ENCODE measurements at places on chromosomes 11 and 22. TPM values are rescaled to one million over a fixed set of nuclear protein-coding genes. Genes with fewer than 3 reads are reported as not detected.

DNA sequence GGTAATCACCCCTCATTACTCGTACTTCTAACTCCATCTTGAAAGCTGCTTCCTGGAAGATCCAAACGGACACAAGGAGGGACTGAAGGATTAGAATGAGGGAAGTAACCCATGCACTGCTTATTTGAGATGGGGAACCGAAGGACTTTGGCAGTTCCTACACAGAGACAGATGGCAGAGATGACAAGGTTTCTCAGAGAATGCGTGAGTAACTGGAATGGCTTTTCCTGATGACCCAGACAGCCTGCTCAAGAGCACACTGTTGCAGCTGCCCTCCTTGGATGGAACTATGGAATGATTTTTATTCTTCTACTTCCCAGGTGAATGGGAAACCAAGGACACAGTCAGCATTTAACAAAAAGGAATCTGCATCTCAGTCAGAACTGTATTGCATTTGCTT is 7.3 kb downstream of the KCNJ11 start:
- DNase-seq: no peak

The TRIM64 gene
- not detected for total RNA-seq

The SCUBE1 gene
- 0.24 TPM for total RNA-seq

GRCh38 chr11:70727899-70728620 is 329.7 kb downstream of the CTTN start:
- DNase-seq: peak; percentile 6

DNA sequence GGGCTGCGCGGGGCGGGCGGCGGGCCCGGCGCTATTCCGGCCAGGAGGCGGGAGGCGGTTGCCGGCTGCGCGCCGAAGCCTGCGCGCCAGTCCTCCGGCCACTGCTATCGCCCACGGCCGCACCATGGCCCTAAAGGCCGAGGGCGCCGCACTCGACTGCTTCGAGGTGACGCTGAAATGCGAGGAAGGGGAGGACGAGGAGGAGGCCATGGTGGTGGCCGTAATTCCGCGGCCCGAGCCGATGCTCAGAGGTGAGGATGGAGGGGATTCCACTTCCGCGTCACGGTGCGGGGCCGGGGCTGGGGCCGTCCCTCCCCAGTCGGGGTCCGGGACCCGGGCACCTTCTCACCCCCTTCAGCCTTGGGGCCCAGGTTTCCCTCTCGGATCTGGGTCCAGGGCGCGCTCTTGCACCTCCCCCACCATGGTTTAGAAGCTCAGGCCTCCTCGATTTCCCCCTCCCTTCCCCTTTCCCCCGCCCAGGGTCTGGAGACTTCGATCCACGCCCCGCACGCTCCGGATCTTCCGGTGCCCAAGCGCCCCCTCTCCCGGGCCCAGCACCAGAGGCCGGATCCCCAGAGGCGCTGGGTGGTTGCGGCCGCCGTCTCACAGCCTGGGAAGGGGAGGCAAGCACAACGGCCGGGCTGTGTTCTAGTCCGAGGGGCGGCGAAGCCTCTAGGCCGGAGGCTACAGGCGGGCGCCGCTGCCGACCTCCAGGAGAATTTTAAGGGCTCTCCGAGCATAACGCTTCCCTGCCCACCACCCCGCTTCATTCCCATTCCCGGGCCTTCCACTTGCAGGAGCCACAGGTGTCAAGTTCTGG is 517 bp downstream of the SPINDOC start:
- DNase-seq: peak; percentile 74

The ELF5 gene
- total RNA-seq: not detected

DNA sequence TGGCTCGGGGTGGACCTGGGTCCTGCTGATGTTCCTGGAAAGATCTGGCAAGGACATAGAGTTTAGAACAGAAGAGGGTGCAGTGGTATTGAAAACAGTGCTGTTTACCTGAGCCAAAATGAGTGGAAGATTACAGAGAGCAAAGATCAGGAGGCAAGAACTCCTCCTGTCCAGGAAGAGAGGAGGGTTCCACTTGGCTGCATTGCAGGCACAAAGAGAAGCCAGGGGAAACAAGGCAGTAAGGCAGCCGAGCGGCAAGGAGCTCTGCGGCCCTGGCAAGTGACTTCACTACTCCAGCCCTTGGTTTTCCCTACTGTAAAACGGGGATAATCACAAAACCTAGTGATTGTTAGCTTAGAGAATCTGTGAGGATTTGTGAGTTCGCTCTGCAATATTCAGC is 3.7 kb upstream of the PACSIN2 start:
- no peak for DNase-seq

DNA sequence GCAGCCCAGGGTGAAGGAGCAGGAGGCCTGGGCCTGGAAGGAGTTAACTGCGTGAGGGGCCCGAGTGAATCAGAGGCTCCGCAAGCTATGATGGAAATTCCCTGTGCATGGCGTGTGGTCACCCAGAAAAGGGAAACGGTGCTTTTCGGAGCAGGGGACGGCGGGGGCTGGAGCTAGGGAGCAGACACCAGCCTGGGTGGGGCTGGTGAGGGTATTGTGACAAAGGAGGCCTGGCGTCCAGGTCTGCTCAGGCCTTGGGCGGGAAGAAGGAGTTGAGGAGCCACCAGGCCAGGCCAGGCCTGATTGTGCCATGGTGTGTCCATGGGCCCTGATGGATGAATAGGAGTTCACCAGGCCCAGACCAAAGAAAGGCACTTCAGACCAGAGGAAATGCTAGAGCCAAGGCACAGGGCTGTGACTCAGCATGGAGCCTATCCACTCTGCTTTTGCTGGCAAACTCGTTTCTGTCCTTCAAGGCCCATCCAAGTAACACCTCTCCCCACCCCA is 12.8 kb upstream of the SPI1 start:
- DNase-seq: peak; percentile 76

- DNase-seq: no peak
These were observed 32.2 kb upstream of the LYVE1 start for GRCh38 chr11:10600570-10601248.

- DNase-seq: no peak
These were observed 800.9 kb upstream of the CHORDC1 start for GRCh38 chr11:91023731-91024130.

DNA sequence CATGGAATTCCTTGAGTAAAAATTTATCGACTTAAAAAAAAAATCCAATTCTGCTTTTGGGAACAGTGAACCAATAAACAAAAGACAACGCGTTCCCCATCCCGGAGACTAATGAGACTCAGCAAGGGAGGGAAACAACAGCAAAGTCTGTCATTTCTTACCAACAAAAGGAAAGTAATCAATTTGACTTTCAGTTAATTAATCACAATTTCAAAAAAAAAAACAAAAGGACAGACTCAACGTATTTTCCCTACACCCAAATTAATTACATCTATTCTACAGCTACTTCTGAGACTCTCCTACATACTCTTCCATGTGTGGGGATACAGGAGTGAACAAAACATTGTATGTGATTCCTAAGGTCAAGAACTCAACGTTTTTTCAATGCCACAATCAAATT is 1.9 kb downstream of the RDX start:
- DNase-seq: no peak

DNA sequence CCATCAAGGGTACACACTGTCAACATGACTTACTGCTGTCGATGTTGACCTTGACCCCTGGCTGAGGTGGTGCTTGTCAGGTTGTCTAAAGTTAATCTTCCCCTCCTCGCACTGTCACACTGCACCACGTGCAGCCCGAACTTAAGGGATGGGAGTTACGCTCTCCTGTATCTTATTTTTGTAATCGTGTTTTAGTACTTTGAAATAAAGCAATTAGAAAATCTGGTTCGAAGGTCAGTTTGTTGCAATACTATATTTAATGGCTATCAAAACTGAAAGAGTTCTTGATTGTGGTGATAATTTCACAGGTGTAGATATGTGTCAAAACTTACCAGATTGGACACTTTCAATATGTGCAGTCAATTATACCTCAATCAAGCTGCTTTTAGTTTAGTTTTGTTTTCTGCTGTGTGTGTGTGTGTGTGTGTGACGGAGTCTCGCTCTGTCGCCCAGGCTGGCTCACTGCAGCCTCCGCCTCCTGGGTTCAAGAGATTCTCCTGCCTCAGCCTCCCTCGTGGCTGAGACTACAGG is 10.7 kb upstream of the ST14 start:
- DNase-seq: no peak

GRCh38 chr22:30714062-30714461 is 19.4 kb downstream of the OSBP2 start:
- no peak for DNase-seq

GRCh38 chr11:2271077-2271326 is 614 bp upstream of the ASCL2 start:
- DNase-seq: peak; percentile 78

The MRPL21 gene
- 124 TPM for total RNA-seq

The RAC2 gene
- total RNA-seq: 4.1 TPM
